ENCODE measurements at places on chromosomes 3 and 15.

DNA sequence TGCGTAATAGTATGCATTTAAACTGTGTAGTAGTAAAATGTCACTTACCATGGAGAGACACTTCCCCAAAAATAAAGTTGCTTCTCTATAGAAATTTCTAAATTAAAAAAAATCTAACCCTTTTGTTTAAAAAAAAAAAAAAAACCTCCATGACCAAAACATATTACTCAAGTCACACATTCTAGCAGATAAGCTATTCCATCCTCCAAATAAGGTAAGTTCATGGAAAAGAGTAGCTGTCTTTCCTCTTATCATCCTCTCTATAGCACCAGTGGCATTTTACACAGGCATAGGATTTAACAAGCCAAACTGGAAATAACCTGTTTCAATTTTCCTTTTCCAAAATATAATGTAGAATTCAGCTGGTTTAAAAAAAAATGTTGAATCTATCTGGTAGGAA, 57.4 kb downstream of the LRRFIP2 start:
- H3K4me3 ChIP-seq: no peak overlapping the region
- H3K27me3 ChIP-seq: no peaks in the 10 kb centered on the region
- peaks cover 11% of the 10 kb centered on the region for H3K4me1 ChIP-seq
- DNase-seq: no peak
- no peak overlapping the region for H3K27ac ChIP-seq

DNA sequence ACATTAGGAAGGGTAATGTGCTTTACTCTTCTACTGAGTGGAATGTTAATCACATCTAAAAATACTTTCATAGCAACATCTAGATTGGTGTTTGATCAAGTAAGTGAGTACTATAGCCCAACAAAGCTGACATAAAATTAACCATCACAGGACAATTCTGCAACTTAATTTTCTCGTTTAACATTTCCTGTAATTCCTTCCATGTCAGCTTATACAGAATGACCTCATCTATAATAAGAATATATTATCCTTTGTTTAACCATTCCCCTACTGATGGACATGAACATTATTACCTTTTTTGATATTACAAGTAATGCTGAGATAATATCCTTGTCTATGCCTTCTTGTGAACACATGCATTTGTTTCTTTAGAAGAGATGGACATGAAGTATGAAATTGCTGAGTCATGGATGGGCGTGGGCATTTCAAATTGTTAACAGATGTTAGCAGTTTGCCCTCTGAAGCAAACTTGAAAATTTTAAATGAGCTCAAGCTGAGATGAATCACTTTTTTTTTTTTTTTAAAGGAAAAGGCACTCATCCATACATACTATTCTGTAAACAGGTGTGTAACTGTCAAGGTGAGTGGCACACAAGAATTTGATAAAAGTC, 85.1 kb downstream of the OXNAD1 start:
- DNase-seq: no peak
- no peak overlapping the region for H3K4me3 ChIP-seq
- no peaks in the 10 kb centered on the region for H3K36me3 ChIP-seq
- H3K27ac ChIP-seq: no peak overlapping the region
- H3K4me1 ChIP-seq: peaks cover 10% of the 10 kb centered on the region

- no peak overlapping the region for H3K4me3 ChIP-seq
- H3K36me3 ChIP-seq: no peaks in the 10 kb centered on the region
- DNase-seq: no peak
- peak overlapping the region; percentile 61 for H3K27ac ChIP-seq
Measured at GRCh38 chr3:183210862-183211341, 42.2 kb upstream of the B3GNT5 start.

DNA sequence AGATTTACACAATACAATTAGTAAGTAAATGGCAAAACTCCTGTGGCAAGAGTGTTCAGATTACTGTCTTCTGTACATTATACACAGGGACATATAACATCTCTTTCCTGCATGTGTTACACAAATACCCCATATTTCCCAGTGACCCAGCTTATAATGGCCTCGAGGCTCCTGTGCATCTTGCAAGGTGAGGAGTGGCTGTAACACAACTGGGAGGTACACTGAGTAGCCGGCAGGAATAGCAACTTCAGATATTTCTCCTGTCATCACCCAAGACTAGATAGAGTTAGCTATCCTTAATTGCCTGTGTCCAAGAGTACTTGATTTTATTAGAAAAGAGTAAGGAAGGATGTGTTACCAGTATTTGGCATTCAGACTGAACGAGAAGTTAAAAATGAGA, 5.6 kb downstream of the GMPS start:
- H3K36me3 ChIP-seq: no peaks in the 10 kb centered on the region
- H3K4me3 ChIP-seq: no peak overlapping the region
- no peaks in the 10 kb centered on the region for H3K27me3 ChIP-seq

- H3K36me3 ChIP-seq: no peaks in the 10 kb centered on the region
- peaks cover 15% of the 10 kb centered on the region for H3K4me1 ChIP-seq
- peak within 1 kb of the TSS; percentile 71 for H3K27ac ChIP-seq
- H3K4me3 ChIP-seq: peak within 1 kb of the TSS; percentile 78
Measured at GRCh38 chr3:124033360-124034015, 41.6 kb upstream of the ROPN1 start.

- H3K4me3 ChIP-seq: no peak overlapping the region
- no peaks in the 10 kb centered on the region for H3K4me1 ChIP-seq
- no peaks in the 10 kb centered on the region for H3K27me3 ChIP-seq
Measured at GRCh38 chr15:53437985-53438841, 321.2 kb downstream of the WDR72 start.

Data from vagina (tissue), 2 donors.